ENCODE measurements at places on chromosomes 11 and 22.

DNA sequence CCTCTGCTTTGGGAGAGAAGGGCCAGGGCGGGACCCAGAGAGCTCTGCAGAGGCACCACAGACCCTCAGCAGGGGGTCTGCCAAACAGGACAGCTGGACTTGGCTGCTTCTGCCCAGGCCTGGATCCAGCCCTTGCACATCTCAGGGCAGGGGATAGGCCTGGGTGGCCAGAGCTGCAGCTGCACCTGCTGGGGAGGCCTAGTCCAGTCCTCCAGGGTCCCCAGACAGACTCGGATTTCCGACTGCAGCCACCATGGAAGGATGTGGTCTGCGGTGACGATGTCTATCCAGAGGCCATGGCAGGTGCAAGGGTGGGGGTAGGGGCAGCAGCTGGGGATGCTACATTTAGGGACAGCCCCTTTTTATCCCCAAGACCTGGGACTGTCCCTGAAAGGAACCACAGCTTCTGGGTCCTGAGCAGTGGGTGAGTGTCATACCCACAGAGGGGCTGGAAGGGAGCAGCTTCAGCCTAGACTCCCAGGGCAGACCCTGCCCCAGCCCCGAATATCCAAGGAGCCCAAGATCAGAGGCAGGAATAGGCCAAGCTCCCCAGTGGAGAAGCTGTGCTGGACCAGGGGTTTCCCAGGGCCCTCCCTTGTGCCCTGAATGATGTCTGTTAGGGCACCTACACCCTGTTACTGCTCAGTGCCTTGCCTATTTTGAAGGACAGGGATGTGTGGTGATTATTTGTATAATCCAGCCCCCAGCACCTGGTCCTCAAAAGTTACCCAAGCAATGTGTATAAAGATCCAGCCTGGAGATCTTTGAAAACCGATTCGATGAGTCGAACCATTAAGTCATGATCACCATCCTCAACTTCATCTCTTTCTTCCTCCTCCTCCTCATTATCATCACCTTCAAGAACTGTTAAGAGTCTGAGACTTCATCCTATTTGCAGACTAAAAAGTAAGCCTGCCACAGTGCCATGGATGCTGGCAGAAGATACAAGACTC, 2.5 kb upstream of the IGLL5 start:
- no peak for DNase-seq

- DNase-seq = peak; percentile 70
Observed at GRCh38 chr11:58567889-58568512, 7.7 kb downstream of the LPXN start.

- DNase-seq = peak; percentile 81
Observed at GRCh38 chr22:50529897-50530579, at the start of gene TYMP. TSS of gene TYMP (minus strand) at chr22:50530012. CDS start at chr22:50529709, 303 bp downstream.

DNA sequence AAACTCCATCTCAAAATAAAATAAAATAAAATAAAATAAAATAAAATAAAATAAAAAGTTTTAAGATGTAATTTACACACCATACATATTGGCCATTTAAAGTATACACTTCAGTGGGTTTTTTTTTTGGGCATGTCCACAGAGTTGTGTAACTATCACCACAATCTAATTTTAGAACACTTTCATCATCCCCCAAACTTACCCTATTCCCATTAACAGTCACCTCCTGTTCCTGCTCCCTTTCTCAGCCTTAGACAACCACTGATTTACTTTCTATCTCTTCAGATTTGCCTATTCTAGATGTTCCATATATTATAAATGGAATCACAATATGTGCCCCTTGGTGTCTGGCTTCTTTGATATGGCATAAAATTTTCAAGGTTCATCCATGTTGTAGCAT, 4.6 kb upstream of the ACER3 start:
- DNase-seq = peak; percentile 46

DNA sequence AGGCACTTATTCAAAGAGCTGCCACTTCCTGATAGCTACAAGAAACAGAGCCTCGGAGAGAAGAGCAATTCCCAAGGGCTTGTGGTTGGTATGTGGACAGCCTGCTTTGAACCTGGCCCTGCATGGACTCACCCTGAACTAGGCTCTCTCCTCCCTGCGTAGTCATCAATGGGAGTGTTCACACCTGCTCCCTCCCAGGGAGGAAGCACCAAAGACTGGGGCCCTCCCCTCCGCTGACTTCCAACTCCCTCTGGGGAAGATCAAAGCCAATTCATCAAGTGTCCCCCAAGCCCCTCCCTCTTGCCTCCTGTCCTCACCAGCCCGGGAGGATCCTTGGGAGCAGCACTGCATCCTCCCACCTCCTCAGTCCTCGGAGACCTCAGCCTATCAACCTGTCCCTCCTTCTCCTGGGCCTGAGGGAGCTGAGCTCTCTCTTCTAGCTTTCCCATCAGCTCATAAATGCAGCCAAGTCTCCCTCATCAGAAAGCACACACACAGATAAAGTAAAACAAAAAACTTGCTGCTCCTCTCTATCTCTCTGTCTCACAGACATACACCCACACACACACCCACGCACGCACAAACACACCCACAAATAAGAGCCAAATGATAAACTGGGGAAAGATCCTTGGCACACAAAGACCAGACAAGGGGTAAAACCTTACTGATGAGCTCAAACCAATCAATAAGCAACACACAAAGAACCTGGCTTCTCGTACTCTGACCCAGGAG, 3.3 kb downstream of the A4GALT start:
- DNase-seq = peak; percentile 45

DNA sequence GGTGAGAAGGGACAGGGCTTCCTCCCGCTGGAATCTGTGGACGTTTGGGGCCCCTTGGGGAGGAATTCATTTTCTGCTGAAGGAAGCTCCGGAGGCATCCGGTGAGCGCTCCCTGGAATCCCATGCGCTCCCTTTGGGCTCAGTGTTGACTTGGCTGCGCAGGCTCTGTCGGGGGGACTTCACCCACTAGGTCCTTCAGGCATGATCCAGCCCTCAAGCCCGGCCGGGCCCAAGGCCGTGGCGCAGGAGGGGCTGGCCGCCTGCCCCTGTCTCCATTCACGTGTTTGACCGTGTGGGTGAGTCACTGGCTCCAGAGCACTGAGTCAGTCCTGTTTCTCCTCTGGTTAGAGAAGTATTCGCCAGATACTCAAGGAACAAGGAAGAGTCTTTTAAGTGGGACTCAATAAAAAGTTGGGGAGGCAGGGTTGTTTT, 1.4 kb downstream of the CTTN start:
- peak; percentile 96 for DNase-seq

GRCh38 chr22:43488937-43489336, 77.1 kb downstream of the MPPED1 start:
- no peak for DNase-seq

DNA sequence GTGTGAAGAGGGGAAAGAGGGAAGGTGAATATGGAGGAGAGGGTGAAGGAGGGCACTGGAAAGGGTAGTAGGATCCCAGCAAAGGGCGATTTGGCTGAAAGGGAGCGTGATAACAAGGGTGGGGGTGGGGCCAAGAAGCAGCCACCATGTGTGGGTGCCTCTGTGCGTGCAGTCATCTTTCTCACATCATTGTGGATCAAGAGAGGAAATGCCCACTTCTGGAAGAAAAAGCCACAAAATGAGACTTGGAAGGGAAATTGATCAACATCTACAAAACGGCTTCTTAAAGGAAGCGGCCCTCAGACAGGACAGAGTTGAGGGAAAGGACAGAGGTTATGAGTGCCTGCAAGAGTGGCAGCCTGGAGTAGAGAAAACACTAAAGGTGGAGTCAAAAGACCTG, 1.2 kb upstream of the CXCR5 start:
- no peak for DNase-seq

GRCh38 chr11:96313163-96313562, 29.8 kb downstream of the MAML2 start:
- DNase-seq = no peak

- DNase-seq = no peak
Observed at GRCh38 chr11:75891947-75892739, 77.1 kb downstream of the UVRAG start.

DNA sequence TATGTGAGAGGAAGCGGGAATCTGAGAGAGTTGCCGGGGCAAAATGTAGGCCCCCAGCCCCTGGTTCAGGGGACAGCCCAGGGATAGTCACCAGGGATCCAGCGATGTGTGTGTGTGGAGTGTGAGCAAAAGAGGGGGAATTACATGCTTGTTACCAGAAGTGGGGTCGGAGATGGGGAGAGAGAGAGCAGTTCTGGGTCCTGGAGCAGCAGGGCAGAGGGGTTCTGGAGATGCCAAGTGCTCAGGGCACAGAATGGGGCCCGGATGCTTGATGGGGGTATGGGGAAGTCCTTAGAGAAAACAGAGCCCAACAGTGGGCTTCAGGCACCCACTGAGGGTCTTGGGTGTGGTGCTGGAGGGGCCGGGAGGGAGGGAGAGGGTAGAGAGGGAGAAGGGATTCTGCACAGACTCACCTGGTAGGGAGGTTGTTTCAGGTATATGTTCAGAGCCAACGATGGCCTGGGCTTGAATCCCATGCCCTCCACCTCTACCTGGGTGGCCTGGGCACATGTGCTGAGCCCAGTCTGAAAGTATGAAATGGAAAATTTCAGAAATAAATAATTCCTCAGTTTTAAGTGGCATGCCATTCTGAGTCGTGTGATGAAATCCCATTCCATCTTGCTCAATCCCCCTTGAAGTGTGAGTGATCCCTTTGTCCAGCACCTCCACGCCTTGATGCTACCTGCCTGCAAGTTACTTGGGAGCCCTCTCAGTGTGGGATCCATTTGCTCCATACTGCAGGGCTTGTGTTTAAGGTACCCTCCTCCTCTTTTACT, 12.4 kb downstream of the SMIM38 start:
- peak; percentile 6 for DNase-seq

- DNase-seq = peak; percentile 43
Observed at GRCh38 chr11:114061681-114062049, 2.2 kb downstream of the ZBTB16 start.

DNA sequence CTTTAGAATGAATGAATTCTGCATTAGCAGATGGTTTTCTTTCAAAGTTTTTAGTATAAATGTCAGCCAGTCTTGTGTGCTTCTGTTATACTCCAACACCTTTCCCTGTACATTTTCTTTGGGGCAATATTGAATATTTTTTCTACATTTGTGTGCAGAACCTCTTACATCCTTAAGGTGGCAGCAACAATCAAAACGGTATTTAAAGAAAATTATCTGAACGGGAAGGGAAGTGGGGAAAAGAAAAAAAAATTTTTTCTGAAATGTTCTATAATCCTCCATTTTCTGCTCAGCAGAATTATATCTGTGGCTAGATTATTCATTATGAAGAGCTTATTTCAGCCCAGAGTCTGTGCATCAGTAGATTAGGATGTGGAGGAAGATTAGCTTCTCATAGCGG, 347.3 kb upstream of the RAG2 start:
- peak; percentile 5 for DNase-seq

GRCh38 chr22:43441216-43441615, 29.4 kb downstream of the MPPED1 start:
- DNase-seq = no peak

DNA sequence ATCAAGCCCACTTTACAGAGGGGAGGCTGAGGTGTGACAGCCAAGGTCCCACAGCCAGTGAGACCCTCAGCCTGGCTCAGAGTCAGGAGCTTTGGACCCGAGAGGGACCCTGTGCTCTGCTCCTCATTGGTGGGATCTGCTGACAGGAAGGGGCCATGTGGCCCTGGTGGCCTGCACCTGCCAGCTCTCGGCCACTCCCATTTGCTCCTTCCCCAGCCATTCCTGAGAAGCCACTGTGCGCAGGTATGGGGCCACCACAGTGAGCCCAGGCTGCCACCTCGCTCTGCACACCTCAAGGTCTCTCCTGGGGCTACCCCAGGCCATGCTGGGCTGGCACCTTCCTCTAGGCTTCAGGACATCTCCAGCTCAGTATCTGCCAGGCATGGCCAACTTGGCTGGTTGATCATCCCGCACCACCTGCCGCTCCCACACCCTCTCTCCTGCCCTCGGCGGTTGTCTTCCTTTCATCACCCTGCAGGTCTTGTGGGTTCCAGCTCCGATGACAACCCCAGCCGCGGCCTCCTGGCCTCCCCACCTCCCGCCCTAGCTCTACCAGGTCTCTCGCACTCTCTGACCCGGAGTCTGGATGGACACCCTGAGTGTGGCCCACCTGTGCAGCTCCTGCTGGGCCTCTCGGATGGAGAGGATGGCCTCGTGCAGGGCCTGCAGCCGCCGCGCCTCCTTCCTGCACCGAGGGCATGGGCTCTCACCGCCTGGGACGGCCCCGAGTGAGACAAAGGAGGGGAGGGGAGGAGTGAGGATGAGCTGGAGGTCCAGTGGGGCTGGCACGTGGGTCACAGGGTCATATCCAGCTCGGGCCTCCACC, 32.2 kb upstream of the CARS1 start:
- no peak for DNase-seq

DNA sequence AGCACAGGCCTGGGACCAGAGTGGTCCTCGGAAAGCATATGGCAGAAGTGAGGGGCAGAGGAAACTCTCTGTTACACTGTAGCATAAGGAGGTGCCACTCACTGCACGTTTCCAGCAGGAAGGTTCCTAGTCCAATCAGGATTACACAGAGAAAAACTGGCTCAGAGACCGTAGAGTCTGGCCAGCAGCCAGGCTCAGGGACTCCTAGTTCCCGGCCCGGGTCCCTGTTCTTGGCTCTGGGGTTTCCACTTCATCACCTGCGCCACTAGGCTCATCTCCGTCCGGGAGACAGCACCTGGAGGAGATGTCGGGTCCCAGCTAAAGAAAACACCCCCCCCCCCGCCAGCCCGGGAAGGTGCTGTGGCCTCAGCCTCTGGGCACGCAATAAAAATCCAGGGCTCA, 1.1 kb downstream of the TTLL12 start:
- DNase-seq = peak; percentile 37

- DNase-seq = no peak
Observed at GRCh38 chr11:95102733-95103132, 13.1 kb downstream of the ENDOD1 start.

- DNase-seq = peak; percentile 82
Observed at GRCh38 chr11:100930185-100930778, 199.3 kb downstream of the PGR start.

- DNase-seq = no peak
Observed at GRCh38 chr11:100824041-100824809, 137.1 kb downstream of the ARHGAP42 start.

DNA sequence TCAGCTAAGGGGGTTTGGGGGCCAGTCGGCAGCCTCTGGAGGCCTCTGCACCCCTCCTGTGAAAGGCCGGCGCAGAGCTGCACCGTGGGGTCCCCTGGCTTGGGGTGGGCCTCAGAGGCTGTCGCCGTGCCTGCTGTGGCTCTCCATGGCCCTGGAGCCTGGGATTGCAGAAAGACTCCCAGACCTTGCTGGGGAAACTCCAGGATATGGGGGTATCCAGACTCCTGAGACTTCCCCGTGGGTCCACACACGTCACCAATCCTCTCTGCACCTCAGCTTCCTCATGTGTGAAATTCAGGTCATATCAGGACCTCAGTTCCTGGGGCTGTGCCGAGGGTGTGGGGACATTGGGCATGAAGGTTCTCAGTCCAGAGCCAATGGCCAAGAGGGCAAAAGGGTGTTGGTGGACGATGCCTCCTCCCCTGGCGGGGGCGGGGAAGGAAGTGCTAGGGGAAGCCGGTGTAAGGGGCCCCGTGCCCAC, 97.1 kb downstream of the KCNQ1 start:
- DNase-seq = no peak

GRCh38 chr11:2942872-2943710, 13.9 kb upstream of the PHLDA2 start:
- DNase-seq = no peak

GRCh38 chr22:32473388-32473952, 1.1 kb upstream of the FBXO7 start:
- DNase-seq = peak; percentile 76
